ENCODE measurements at places on chromosomes 6 and 20.
A peak's percentile ranks its signal among the peaks of the same experiment; 100 is the strongest.

DNA sequence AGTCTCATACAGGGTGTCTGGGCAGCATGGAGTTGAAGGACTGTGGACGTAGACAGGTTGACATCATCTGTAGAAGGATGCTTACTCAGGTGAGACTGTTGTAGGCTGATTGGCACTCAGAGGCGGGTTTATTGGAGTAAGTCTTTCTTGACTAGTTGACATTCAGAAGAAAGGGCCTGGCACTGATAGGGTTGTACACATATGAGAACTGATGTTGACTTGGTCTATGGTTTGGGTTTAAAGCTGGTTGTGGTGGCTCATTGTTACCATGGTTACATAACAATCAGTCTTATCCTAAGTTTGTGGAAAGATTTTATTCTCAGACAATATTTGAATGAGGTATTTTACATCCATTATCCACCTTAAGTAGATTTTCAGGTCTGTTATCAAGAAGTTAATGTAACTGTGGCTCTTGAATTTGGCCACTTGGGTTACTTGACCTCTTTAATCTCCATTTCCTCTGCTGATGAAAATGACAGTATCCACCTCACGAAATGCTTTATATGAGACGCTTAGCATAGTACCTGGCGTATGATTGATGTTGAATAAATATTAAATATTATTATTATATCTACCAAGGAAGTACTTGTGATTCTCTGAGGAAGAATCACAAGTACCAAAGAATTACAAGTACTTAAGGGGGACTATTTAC lies 109.3 kb downstream of the DNAH8 start:
- DNase-seq: no peak

DNA sequence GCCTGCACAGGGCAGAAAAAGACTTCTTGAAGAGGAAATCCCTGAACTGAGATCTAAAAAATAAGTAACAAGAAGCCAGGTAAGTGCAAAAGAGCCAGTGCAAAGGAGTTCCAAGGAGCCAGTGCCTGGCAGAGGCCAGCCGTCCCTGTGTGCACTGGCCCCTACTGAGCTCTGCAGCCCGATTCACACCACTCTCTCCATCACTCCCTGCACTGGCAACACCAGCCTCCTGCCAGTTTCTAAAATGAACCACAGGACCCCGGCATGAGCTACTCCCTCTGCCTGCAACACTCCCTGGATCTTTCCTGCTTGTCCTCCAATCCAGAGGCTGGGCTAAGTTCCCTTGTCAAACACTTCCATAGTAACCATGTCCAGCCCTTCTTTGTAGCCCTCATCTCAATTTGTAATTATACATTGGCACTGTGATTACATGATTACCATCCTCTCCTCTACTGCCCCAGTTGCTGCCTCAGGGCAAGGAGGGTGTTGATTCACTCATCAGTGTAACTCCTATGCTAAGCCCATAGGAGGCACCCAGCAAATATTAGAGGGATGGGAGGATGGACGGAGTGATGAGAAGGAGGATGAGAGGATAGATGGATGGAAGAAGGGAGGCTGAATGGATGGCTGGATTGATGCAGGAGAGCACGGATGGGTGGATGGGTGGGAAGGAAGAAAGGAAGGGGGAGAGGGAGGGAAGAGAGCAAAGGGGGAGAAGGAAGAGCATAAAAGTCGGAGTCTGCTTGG lies 49.3 kb downstream of the SIRPA start:
- DNase-seq: no peak

- no peak for DNase-seq
Measured at GRCh38 chr6:465531-466348, 74.2 kb downstream of the IRF4 start.

DNA sequence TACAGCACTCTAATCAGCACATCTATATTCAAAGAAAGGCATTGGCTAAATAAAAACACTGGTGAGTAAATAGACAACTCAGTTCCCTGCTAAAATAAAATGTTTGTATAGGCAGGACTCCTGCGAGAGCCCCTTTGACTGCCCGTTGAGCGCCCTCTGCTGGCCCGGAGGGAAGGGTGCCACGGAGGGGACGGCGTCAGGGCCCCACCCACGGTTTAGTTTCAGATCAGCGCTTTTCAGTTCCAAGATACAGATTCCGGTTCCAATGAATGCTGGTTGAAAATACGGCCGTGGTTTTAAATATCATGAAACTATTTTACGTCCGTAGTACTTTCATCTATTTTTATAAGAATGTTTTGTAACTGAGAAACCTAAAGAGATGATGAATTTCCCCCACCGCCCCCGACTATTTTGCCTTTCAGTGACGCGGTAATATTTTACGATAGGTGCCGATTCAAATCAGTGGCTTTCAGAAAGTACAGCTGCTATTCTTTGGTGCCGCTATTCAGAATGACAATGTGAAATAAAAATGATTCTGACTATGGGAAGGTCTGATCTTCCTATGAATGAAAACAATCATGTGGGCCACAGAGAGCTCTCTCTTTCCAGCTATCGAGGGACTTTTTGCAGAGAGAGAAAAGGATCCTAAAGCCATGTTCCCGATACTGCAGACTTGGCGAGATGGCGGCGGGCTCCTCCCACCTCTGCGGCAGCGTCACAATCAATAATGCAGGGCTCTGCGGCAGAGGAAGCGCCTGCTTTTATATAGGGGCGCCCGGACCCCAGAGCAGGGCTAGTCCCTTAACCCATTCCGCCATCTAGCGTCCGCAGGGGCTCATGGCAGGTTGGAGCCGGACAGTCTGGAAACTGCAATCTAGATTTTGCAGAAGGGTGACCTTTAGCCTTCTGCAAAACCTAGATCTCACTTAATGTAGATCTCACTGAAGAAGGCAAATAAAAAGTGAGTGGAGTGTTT lies 10.6 kb upstream of the CCN6 start:
- peak; percentile 75 for DNase-seq

Measured in amniotic epithelial cell (primary cell).